ENCODE measurements at places on chromosomes 13 and 19. TPM values are rescaled to one million over a fixed set of nuclear protein-coding genes. Genes with fewer than 3 reads are reported as not detected.

DNA sequence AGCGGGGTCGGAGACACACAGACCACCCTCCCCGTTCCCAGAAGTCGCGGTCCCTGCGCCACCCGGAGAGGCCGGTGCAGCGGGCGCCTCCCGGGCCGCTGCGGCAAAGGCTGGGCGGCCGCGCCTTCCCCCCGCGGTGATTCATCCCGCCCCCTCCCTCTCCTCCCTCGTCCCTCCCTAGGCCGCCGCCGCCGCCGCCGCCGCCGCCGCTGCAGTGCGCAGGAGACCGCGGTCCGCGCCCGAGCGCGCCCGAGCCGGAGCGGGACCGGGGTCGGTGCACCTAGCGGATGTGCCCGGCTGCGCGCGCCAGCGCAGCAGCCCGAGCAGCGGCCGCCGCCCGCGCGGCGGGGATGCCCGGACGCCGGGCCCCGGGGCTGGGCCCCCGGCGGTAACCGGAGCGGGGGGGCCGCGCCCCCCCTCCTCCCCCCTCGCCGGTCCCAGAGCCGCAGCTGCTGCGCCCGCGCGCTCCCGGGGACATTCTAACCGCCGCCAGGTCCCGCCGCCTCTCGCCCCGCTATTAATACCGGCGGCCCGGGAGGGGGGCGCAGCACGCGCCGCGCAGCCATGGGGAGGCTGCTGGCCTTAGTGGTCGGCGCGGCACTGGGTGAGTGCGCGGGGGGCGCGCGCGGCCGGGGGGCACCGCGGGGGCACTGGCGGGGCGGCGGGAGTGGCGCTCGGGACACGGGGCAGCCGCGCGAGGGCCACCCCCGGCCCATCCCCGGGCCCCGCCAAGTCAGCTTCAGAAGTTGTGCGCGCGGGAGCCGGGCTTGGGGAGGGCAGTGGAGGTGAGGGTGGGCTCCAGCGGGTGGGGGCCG lies at the start of gene SCN1B:
Gene SCN1B, plus strand, starts transcription at position 214 of the 815 bp plus-strand sequence. Its CDS starts 351 bp downstream, at position 565.
- DNase-seq: peak; percentile 69
- H3K27me3 ChIP-seq: peaks cover 30% of the 10 kb centered on the region
- H3K4me1 ChIP-seq: peaks cover 12% of the 10 kb centered on the region
- H3K4me3 ChIP-seq: peak within 1 kb of the TSS; percentile 27

DNA sequence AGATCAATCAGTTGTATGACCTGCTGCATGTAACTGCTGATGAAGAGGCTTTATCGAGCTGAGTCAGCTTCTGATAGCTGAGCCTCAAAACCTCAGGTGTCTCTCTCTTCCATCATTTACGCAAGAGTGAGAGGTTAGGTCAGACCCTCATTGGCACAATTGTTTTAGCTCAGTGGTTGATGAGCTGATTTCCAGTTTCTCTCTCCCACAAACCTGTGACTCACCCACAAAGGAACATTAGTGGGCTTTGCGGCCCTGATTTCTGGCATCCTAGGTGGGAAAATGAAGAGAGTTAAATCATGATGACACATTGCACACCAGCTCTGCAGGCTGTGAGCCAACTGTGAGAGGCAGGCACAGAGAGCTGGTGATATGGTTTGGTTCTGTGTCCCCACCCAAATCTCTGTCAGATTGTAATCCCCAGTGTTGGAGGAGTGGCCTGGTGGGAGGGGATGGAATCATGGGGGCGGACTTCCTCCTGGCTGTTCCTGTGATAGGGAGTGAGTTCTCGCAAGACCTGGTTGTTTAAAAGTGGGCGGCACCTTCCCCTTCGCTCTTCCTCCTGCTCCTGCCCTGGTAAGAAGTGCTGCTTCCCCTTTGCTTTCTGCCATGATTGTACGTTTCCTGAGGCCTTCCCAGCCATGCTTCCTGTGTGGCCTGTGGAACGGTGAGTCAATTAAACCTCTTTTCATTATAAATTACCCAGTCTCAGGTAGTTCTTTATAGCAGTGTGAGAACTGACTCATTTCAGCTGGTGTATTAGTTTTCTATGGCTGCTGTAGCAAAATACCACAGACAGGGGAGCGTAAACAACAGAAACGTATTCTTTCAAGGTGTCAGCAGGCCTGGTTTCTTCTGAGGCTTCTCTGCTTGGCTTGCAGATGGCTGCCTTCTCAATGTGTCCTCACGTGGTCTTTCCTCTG lies 33.5 kb upstream of the TMTC4 start:
- no peaks in the 10 kb centered on the region for H3K36me3 ChIP-seq
- H3K27ac ChIP-seq: no peak overlapping the region
- H3K27me3 ChIP-seq: no peaks in the 10 kb centered on the region
- DNase-seq: no peak
- H3K4me3 ChIP-seq: no peak overlapping the region

DNA sequence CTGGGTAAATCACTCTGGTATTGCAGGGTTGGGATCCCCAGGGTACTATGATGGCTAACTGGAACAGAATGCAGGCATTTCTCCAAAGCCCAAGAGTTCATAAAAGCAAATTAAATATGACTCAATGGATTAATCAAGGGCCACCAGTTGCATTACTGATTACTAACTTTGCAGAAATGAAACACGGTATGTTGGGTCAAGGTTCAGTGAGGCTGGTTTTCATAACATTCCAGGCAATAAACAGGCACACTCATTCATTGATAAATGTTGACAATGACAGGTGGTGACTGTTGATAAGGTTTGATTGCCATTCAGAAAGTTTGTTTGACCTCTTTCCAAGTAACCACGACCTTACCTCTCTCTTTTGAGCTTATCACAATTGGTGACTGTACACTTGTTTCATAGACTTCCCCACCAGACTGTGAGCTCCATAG lies 506 bp upstream of the AP1M1 start:
- H3K27me3 ChIP-seq: no peaks in the 10 kb centered on the region
- peaks cover 24% of the 10 kb centered on the region for H3K4me1 ChIP-seq
- DNase-seq: no peak
- H3K27ac ChIP-seq: peak overlapping the region; percentile 39
- H3K4me3 ChIP-seq: peak overlapping the region; percentile 97

DNA sequence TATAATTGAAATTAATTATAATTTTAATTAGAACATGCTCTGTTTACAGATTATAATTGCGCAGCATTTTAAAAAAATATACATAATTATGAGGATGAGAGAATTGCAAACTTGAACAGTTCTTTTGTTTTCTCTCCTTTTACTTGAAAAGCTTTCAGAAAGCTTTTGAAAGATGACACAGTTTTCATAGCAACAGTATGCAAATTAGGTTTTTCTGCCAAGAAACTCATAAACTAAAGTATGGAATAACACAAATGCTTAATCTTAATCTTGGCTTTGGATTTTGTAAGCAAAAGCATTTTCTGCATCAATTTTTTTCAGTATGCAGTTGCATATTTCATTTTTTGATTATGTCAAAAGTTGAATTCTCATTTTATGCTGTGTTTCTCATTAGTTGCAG lies 32.8 kb upstream of the AKAP11 start:
- no peaks in the 10 kb centered on the region for H3K27me3 ChIP-seq
- H3K4me3 ChIP-seq: no peak overlapping the region
- DNase-seq: peak; percentile 58
- no peak overlapping the region for H3K27ac ChIP-seq

DNA sequence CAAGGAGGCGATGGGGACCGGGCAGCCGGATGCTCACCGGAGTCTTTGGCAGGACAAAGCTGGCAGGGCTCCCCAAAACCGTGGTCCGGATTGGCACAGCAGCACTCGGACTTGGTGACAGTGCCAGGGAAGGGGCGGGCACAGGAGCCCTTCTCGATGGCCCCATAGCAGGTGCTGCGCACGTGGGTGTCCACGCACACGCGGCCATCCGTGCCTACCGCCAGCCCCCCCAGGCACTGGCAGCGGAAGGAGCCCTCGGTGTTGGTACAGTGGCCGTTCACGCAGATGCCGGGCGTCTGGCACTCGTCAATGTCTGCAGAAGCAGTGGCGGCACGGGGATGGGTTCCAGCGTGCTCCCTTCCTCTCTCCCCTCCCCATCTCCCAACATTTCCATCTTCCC lies 17.9 kb downstream of the FBN3 start:
- H3K4me1 ChIP-seq: no peaks in the 10 kb centered on the region
- H3K36me3 ChIP-seq: peaks cover 10% of the 10 kb centered on the region
- no peak overlapping the region for H3K4me3 ChIP-seq
- H3K27me3 ChIP-seq: no peaks in the 10 kb centered on the region

GRCh38 chr13:78176880-78177279 lies 258.2 kb upstream of the EDNRB start:
- H3K4me1 ChIP-seq: no peaks in the 10 kb centered on the region
- no peak for DNase-seq
- no peaks in the 10 kb centered on the region for H3K36me3 ChIP-seq
- H3K4me3 ChIP-seq: no peak overlapping the region
- H3K27ac ChIP-seq: no peak overlapping the region

Gene ZNF526
- 5.6 TPM for total RNA-seq

Gene ZSCAN4
- not detected for total RNA-seq

Gene EBPL
- 26.1 TPM for total RNA-seq

DNA sequence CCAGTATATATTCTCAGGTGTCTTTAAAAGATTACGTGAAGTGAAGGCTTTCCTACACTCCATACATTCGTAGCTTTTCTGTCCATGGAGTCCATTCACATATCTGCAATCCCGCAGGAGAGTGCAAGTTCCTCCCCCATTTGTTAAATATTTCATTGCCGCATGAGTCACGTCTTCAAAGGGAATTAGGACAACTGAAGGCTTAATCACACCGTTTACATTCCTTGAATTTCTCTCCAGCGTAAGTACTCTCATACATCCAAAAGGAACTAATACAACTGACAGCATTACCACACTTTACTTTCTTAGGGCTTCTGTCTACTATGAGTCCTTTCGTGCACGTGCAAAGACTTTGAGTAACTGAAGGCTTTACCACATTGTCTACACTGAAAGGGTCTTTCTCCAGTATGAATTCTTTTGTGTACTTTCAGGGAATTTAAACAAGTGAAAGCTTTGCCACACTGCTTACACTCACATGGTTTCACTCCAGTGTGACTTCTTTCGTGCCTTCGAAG lies 29.0 kb upstream of the ZNF564 start:
- no peaks in the 10 kb centered on the region for H3K27me3 ChIP-seq
- no peak overlapping the region for H3K4me3 ChIP-seq
- no peak for DNase-seq

- no peak overlapping the region for H3K27ac ChIP-seq
- DNase-seq: no peak
- no peaks in the 10 kb centered on the region for H3K4me1 ChIP-seq
These were observed 71.1 kb upstream of the RGCC start for GRCh38 chr13:41386211-41386610.

Gene SLC46A3
- total RNA-seq: 1.4 TPM

- no peak for DNase-seq
- peaks cover 3% of the 10 kb centered on the region for H3K36me3 ChIP-seq
- H3K27me3 ChIP-seq: no peaks in the 10 kb centered on the region
- H3K4me1 ChIP-seq: no peaks in the 10 kb centered on the region
These were observed 220.3 kb downstream of the NBEA start for GRCh38 chr13:35162420-35162819.

- peaks cover 11% of the 10 kb centered on the region for H3K27me3 ChIP-seq
- no peak overlapping the region for H3K4me3 ChIP-seq
- no peak overlapping the region for H3K27ac ChIP-seq
- peaks cover 54% of the 10 kb centered on the region for H3K36me3 ChIP-seq
- peak; percentile 7 for DNase-seq
- H3K4me1 ChIP-seq: peaks cover 17% of the 10 kb centered on the region
These were observed 5.1 kb upstream of the TGFBR3L start for GRCh38 chr19:7909471-7910067.

DNA sequence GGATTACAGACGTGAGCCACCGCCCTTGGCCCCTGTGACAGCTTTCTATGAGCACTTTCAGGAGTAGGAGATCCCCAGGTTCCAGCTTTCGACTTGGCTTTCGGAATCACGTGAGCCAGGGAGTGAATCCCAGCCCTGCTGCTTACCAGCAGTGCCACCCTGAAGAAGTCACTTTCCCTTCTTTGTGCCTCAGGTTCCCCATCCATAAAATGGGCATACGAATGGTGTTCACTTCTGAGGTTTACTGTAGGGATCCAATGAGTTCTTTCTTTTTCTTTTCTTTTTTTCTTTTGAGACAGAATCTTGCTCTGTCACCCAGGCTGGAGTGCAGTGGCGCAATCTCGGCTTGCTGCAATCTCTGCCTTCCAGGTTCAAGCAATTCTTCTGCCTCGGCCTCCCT lies 4.3 kb upstream of the HOMER3 start:
- peaks cover 4% of the 10 kb centered on the region for H3K4me1 ChIP-seq
- no peaks in the 10 kb centered on the region for H3K27me3 ChIP-seq
- H3K36me3 ChIP-seq: peaks cover 17% of the 10 kb centered on the region
- no peak overlapping the region for H3K4me3 ChIP-seq

Gene TNNT1
- total RNA-seq: 387 TPM

Gene FXYD7
- 0.71 TPM for total RNA-seq

DNA sequence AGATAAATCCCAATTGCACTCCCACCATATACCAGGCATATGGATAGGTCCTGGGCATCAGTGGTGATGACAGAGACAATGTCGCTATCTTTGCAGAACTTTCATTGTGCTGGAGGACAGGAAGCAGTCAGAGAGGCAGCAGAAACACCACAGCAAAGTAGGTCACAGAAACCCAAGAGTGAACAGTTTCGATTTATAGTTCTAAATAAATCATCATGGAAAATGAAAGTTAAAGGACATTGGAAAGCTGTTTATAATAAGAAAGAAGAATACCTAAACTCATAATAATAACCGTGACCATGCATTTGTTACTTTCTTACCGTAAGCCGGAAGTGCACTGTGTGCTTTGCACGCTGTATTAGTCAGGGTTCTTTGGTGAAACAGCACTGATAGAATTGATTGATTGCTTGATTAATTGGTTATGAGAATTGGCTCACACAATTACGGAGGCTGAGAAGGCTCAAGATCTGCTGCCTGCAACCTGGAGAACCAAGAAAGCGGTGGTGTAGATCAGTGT lies 38.9 kb downstream of the ALOX5AP start:
- no peaks in the 10 kb centered on the region for H3K4me1 ChIP-seq
- H3K27me3 ChIP-seq: no peaks in the 10 kb centered on the region
- no peak overlapping the region for H3K27ac ChIP-seq
- no peak overlapping the region for H3K4me3 ChIP-seq

- H3K27ac ChIP-seq: no peak overlapping the region
- H3K36me3 ChIP-seq: no peaks in the 10 kb centered on the region
These were observed 5.6 kb downstream of the ZAR1L start for GRCh38 chr13:32309312-32310133.

DNA sequence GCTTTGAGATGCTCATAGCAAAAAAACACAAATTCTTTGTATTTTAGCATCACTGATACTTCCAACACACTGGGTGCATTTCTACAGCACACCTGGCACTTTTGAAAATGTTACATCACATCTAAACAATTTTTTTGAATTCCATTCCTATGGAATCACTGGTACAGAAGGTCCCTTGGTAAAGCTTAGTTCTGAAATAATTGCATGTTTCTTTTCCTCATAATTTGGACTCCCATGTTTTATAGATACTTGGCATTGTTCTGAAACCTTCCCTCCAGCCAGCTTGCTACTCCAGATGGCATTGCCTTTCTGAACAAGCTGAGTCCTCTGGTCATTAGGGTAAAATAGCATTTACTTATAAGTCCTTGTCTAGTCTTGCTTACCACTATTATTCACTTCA lies 481.3 kb upstream of the GPC6 start:
- H3K4me1 ChIP-seq: no peaks in the 10 kb centered on the region
- H3K36me3 ChIP-seq: no peaks in the 10 kb centered on the region
- DNase-seq: no peak
- H3K27ac ChIP-seq: no peak overlapping the region
- H3K4me3 ChIP-seq: no peak overlapping the region

GRCh38 chr13:46535825-46536224 lies 17.1 kb upstream of the LRCH1 start:
- H3K4me1 ChIP-seq: peaks cover 4% of the 10 kb centered on the region
- no peak overlapping the region for H3K27ac ChIP-seq
- no peak overlapping the region for H3K4me3 ChIP-seq

Gene SIGLECL1
- not detected for total RNA-seq

Gene PLK5
- 0.13 TPM for total RNA-seq

Data from muscle of leg (tissue), 16 donors.